H4 (cell line): ENCODE measurements at places on chromosomes 5 and 9. TPM values are rescaled to one million over a fixed set of nuclear protein-coding genes. Genes with fewer than 3 reads are reported as not detected.

The SPINK6 gene
- not detected in 2 replicates for total RNA-seq

The PIP5K1B gene
- 0.72 TPM in 1 of 2 replicates, not detected in the other for total RNA-seq

The FBP2 gene
- 0.17 and 0.41 TPM in 2 replicates for total RNA-seq

The CDO1 gene
- total RNA-seq: 0.74 and 1.3 TPM in 2 replicates

The ACTBL2 gene
- total RNA-seq: 6.7 and 7.0 TPM in 2 replicates

The SEMA5A gene
- 13.7 and 20.4 TPM in 2 replicates for total RNA-seq

The EFNA5 gene
- 8.6 and 19.7 TPM in 2 replicates for total RNA-seq

The DENND4C gene
- total RNA-seq: 16.5 and 19.3 TPM in 2 replicates

The PCDHB10 gene
- 2.9 and 4.5 TPM in 2 replicates for total RNA-seq

The CDK9 gene
- total RNA-seq: 22.8 and 24.8 TPM in 2 replicates

The GABRG2 gene
- total RNA-seq: 1.8 and 3.9 TPM in 2 replicates

DNA sequence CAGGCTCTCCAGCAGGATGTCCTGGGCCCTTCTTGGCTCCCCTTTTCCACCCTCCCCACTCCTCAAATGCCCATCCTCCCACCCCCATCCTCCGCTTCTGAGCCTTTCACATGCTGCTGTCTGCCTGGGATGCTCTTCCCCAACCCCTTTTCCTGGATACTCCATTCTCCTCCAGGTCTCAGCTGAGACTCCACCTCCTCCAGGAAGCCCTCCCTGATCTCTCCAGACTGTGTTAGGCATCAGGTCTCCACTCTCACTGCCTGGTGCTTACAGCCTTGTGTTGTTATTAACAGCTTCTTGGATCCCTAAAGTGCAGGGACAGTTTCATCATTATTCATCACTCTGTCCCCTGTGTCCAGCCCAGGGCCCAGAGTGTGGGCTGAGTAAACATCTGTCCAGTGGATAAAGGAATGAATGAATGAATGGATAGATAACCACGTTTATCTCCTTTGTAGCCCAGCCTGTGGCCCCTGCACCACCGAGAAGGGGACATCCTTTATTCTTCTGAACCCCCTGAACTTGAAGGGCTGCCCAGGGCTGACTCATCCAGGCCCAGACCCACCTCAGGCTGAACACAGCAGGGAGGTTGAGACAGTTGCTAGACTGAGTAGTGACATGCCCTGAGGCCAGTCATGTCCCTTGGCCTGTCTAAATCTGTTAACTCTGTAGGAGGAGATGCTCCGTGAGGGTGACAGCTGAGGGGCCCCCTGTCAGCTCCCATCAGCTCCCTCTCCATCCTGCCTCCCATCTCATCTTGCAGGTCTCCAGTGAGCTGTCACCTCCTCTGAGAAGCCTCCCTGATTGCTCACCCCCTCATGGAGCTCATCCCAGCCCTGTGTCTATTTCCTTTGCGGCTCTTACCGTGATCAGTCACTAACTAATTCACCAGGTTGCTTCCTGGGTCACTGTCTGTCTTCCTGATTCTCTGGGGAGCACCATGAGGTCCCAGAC is 14.6 kb upstream of the LAMC3 start:
- no peak for DNase-seq

DNA sequence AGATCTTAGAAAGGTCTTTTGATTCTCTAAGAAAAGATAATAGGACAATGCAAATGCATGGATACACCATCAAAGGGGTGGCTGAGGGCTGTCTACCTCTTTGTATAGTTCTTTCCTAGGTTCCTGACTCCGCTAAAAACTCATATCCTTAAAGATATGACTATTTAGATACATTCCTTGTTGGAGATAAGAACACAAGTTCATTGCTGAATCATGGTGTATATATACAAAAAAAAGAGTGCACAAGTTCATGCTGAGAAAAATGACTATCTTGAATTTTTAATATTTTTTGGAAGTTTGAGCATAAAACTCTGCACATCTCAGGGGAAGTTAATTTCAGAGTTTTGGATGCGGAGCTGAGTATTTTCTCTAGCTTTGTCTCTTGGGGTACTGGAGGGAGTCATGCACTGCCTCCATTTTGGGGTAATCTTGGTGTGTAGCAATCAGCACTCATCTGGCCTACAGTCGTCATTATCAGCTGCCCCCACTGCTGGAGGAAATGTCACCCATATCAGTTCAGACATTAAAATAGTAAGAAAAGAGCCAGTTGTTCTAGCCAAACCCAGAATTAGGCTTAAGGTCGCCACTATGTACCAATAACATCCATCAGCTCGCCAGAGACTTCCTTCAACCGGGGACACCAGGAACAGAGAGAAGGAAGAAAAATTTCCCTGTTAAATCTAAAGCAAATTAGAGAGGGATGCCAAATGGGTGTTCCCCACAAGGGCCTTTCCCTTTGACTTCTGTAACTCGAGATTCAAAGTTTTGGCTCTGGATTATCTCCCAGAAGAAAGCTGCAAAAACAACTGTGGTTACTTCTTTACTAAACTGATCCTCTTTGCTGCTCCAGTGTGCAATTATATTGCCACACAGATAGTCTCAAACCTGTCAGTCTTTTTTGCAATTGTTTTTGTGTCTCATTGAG is 49.0 kb downstream of the PTTG1 start:
- no peak for DNase-seq

DNA sequence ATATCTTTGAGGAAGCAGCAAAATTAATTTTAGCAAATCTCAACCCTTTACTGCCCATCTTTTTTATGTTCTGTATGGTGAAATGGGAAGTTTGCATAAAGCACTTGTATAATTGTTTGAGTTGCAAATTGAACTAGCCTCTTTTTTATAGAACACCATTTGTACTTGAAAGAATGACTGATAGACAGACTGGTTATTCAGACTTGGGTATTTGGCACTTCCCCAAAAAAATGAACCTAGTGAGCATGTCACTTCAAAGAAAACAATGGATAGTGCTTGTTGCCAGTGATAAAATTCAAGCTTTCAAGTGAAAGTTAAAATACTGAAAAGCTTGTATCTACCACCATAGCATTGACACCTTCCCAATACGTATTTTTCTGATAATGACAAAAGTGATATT is 115.8 kb downstream of the ERCC6L2 start:
- no peak for DNase-seq

GRCh38 chr5:16000056-16000455 is 179.5 kb downstream of the MARCHF11 start:
- DNase-seq: no peak

- no peak for DNase-seq
Observed at GRCh38 chr9:121748727-121749423, 97.4 kb downstream of the DAB2IP start.

- DNase-seq: no peak
Observed at GRCh38 chr5:37742111-37742510, 97.7 kb downstream of the GDNF start.

DNA sequence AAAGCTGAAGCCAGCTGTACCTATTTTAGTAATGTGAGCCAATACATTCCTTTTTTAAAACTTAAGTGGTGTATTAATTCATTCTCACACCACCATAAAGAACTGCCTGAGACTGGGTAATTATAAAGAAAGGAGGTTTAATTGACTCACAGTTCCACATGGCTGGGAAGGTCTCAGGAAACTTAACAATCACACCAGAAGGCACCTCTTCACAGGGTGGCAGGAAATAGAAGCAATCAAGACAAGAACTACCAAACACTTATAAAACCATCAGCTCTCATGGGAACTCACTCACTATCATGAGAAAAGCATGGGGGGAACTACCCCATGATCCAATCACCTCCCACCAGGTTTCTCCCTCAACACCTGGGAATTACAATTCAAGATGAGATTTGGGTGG is 21.0 kb downstream of the ESM1 start:
- no peak for DNase-seq

- no peak for DNase-seq
Observed at GRCh38 chr5:138502521-138502920, 37.2 kb downstream of the EGR1 start.

- no peak for DNase-seq
Observed at GRCh38 chr9:85224301-85224700, 517.5 kb downstream of the AGTPBP1 start.

GRCh38 chr9:4762886-4763541 is 22.0 kb upstream of the AK3 start:
- no peak for DNase-seq

- DNase-seq: no peak
Observed at GRCh38 chr9:20925256-20926045, 106.0 kb downstream of the HACD4 start.

DNA sequence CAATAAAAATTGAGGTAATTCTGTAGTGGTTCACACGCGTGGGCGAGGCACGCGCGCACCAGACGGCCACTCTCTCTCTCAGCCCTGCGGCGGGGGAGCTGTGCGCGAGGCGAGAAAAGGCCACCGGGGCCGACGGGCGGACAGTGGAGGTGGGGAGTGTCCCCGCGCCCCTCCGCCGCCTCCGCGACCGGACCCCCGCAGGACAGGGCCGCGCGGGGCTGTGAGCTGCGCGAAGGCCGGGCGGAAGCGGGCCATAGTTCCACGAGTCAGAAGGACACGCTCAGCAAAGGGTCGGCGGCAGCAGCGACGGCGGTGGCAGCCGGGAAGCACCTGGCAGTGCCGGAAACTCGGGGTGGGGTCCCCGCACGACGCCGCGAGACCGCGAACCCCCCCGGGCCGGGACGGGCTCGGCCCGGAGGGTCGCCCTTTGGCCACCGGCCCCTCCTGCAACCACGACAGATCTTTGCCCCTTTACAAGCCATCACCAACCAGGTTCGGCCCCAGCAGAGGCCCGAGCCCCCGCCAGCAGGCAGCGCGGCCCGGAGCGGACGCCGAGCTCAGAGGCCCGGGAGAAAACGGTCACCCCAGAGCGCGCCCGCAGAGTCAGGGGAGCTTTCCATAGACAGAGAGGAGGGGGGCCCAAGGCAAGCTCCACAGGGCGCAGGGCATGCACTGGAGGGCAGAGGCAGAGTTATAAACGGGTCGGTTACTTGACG is 60.9 kb downstream of the ZNF354C start:
- DNase-seq: no peak

GRCh38 chr9:130289711-130290241 is 24.2 kb downstream of the HMCN2 start:
- no peak for DNase-seq

GRCh38 chr9:133137451-133138231 is 16.6 kb upstream of the RALGDS start:
- DNase-seq: no peak

GRCh38 chr5:22070186-22070728 is 782.9 kb downstream of the CDH12 start:
- no peak for DNase-seq

GRCh38 chr5:82854956-82855355 is 222.2 kb downstream of the TMEM167A start:
- no peak for DNase-seq

DNA sequence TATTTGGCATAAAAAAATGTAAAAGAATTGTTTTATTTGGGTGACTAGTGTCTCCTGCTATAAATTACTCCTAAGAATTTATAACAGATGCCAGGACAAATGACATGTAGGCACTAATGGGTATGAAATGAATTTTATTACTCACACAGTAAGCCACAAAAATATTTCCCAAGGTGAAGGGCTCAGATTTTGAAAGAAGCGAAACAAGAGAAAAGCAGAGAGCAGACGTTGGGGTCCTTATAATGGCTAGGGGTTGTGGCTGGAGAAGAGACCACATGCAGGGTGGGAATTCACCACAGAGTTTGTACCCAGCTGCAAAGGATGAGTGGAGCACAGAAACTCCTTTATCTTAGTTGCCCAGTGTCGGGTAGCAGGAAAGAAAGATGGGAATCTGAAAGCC is 45.0 kb upstream of the PRR16 start:
- DNase-seq: no peak

GRCh38 chr5:122350496-122350895 is 38.5 kb downstream of the SNCAIP start:
- peak; percentile 58 for DNase-seq

DNA sequence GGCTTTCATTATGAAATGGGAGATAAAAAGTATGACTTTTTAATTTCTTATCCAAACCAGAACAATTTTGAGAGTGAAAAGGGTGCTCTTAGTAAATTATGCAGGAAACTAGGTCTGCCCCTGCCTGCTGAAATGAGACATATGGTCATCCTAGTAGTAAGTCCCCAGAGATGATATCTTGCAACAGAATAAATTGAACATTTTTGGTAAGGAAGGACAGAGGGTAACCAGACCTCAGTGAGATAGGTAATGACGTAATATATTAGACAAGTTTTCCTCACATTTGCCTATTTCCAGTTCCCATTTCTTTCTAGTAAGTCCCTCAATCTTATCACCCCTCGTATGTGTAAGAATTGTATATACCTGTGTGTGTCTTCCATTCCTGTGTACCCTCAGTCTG is 91.8 kb downstream of the EQTN start:
- DNase-seq: no peak

- no peak for DNase-seq
Observed at GRCh38 chr9:98846879-98847278, 39.4 kb downstream of the GALNT12 start.

DNA sequence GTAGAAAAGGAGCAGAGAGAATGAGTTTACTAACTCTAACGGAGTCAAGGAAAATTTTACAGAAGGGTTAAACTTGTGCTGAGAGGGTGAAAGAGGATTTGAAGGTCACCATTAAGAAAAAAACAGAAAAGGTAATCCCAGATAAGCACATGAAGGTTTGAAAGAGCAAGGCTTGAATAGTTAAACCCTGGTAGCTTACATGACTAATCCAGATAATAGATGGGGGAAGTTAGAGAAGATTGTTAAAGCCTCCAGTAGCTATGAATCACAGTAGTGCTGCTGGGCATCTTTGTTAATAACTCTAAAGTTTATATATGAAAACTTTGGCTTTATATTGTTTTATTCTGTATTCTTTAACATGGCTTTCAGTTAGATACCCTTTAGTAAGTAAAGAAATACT is 354.5 kb upstream of the FTMT start:
- no peak for DNase-seq

GRCh38 chr5:124859027-124859426 is 112.6 kb upstream of the ZNF608 start:
- no peak for DNase-seq

- DNase-seq: no peak
Observed at GRCh38 chr5:147084702-147085101, 150.1 kb upstream of the STK32A start.

DNA sequence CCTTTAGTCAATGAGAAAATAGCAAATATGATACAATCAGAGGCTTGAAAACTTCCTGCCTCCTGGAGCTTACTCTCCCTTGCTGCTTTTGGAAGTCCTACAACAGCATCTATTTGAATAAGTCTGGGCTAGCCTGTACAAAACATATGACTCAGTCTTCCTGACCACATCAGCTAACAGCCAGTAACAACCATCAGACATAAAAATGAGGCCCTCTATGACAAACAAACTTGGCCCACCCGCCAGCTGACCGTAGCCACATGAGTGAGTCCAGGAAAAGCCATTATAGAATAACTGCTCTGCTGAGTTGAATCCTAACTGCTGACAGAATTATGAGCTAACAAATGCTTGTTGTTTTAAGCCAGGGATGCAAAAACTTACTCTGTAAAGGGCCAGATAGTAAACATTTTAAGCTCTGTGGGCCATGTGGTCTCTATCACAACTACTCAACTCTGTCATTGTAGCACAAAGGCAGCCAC is 347.6 kb downstream of the PTPRD start:
- DNase-seq: peak; percentile 28

DNA sequence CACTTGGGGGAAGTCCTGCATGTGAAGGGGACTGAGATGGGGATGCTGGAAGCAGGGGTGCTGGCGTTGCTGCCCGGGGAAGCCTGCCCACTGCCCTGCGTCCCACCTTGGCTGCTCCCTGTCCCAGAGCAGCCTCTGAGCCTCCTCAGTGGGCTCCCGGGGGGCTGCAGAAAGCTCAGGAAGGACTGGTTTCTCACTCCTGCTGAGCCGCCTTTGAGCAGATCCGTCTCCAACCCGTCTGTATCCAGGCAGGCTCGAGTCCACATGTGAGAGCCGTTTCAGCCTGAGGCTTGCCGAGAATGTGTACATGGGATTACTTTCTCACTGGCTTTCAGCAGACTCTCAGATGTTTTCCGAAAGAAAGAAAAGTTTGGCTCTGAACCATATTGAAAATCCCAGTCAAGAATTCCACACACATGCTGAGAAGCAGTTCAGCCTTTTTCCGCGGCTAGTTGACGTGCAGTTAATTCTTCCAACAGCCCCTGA is 95.3 kb upstream of the COL5A1 start:
- DNase-seq: no peak
